ENCODE measurements at places on chromosomes 4 and X.

- no peak overlapping the region for H3K4me3 ChIP-seq
- no peak for DNase-seq
- no peak overlapping the region for H3K27ac ChIP-seq
- no peaks in the 10 kb centered on the region for H3K27me3 ChIP-seq
These were observed 118.8 kb downstream of the ZNF827 start for GRCh38 chr4:145819853-145820181.

- no peak overlapping the region for H3K4me3 ChIP-seq
- DNase-seq: no peak
- H3K4me1 ChIP-seq: no peaks in the 10 kb centered on the region
- no peak overlapping the region for H3K27ac ChIP-seq
- H3K27me3 ChIP-seq: no peaks in the 10 kb centered on the region
These were observed 26.4 kb upstream of the CLCN4 start for GRCh38 chrX:10130354-10130753.

GRCh38 chr4:99949999-99950912 is at the start of gene H2AZ1:
TSS of gene H2AZ1 (minus strand) at chr4:99950275. CDS start at chr4:99950170, 105 bp downstream.
- peak within 1 kb of the TSS; percentile 73 for H3K4me3 ChIP-seq
- peak; percentile 93 for DNase-seq
- peak within 1 kb of the TSS; percentile 95 for H3K27ac ChIP-seq
- H3K36me3 ChIP-seq: no peaks in the 10 kb centered on the region
- H3K27me3 ChIP-seq: no peaks in the 10 kb centered on the region

GRCh38 chr4:121977251-121978171 is 25.7 kb upstream of the TRPC3 start:
- no peaks in the 10 kb centered on the region for H3K4me1 ChIP-seq
- H3K27me3 ChIP-seq: no peaks in the 10 kb centered on the region
- no peaks in the 10 kb centered on the region for H3K36me3 ChIP-seq
- H3K4me3 ChIP-seq: no peak overlapping the region

GRCh38 chr4:152014280-152014679 is 253.5 kb upstream of the GATB start:
- H3K4me1 ChIP-seq: peaks cover 50% of the 10 kb centered on the region
- H3K27me3 ChIP-seq: no peaks in the 10 kb centered on the region
- H3K36me3 ChIP-seq: no peaks in the 10 kb centered on the region
- peak overlapping the region; percentile 19 for H3K27ac ChIP-seq
- no peak overlapping the region for H3K4me3 ChIP-seq

DNA sequence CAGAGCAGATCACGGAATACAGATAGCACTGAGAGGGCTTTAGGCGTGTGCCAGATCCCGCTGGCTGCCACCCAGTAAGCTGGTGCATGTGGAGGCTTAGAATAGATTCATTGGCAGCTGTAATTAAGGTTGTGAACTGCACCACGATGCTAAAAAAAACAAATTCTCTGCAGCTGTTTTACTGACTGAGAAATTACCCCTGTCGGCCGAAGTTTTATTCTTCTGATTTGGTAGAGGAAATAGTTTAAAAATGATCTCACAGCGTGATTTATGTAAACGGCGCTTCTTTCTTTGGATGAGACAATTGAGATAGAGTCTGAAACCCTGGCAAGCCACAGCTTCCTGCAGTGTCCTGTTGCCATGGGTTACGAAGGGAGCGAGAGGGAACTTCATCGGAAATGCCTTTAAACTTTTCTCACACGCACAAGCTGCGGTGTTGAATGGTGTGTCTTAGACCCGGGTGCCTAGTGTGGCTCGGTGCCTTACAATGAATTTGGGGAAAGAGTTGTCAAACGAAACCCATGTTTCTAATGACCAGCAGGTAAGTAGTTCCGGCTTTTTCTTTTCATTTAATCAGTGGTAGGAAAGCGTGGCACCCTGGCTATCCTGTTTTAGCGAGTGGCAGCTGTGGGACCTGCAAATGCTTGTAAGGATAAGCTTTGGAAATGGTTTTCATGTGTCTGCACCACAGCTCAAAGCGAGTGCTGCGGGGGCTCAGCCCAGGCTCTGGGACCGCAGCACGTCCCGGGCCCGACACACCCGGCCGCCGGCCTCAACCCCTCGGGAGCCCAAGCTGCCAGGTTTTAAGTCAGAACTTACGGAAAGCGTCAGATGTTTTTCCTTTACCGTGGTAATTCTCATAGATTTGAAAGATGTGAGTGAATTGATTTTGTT is 71.7 kb upstream of the HGFAC start:
- peak overlapping the region; percentile 63 for H3K4me3 ChIP-seq
- H3K27me3 ChIP-seq: no peaks in the 10 kb centered on the region

- no peaks in the 10 kb centered on the region for H3K36me3 ChIP-seq
- DNase-seq: no peak
- H3K27me3 ChIP-seq: peaks cover 13% of the 10 kb centered on the region
- peaks cover 8% of the 10 kb centered on the region for H3K4me1 ChIP-seq
These were observed 186.0 kb downstream of the CRLF2 start for GRCh38 chrX:1026263-1027015.

- no peaks in the 10 kb centered on the region for H3K27me3 ChIP-seq
- H3K4me1 ChIP-seq: peaks cover 47% of the 10 kb centered on the region
- H3K4me3 ChIP-seq: peak overlapping the region; percentile 62
- H3K27ac ChIP-seq: peak overlapping the region; percentile 79
- H3K36me3 ChIP-seq: no peaks in the 10 kb centered on the region
- no peak for DNase-seq
These were observed 10.9 kb downstream of the DLG3 start for GRCh38 chrX:70455366-70456202.

DNA sequence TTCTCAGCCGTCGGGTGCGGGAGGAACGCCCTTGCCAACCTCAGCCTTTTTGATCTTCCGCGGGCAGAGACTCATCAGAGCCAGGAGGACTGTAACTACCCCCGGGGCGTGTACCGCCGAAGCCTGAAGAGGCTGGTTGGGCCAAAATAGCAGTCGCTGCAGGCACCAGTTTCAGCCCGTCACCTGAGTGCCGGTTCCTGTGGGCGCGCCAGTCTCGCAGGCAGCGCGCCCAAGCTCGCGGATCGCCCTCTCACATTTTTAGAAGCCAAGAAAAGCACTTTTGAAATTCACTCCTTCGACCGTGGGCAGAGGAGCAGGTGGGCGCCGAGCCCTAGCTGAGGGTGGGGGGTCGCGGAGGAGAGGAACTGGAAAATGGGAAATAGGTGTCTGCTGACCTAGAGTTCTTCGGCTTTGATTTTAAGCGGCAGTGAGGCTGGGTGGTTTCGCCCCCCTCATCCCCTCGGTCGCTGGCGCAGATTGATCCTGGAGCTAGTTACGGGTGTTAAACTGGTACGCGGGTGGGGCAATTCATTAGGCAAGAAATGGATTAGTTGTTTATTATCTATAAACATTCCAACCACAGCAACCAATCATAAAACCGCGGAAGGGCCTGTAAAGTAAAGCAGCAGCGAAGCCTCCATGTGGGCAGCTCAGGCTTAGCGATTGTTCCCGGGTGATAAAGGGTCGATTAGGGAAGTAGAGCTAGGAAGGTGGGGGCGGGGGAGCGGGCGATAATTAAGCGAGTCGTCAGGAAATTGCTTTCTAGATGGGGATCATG is 69.2 kb downstream of the FBXO8 start:
- H3K4me1 ChIP-seq: peaks cover 41% of the 10 kb centered on the region
- H3K36me3 ChIP-seq: no peaks in the 10 kb centered on the region
- DNase-seq: no peak
- no peak overlapping the region for H3K4me3 ChIP-seq
- peaks cover 39% of the 10 kb centered on the region for H3K27me3 ChIP-seq

GRCh38 chr4:95124906-95125504 is 367.2 kb downstream of the BMPR1B start:
- no peaks in the 10 kb centered on the region for H3K36me3 ChIP-seq
- H3K27me3 ChIP-seq: no peaks in the 10 kb centered on the region
- H3K4me1 ChIP-seq: no peaks in the 10 kb centered on the region
- no peak for DNase-seq

DNA sequence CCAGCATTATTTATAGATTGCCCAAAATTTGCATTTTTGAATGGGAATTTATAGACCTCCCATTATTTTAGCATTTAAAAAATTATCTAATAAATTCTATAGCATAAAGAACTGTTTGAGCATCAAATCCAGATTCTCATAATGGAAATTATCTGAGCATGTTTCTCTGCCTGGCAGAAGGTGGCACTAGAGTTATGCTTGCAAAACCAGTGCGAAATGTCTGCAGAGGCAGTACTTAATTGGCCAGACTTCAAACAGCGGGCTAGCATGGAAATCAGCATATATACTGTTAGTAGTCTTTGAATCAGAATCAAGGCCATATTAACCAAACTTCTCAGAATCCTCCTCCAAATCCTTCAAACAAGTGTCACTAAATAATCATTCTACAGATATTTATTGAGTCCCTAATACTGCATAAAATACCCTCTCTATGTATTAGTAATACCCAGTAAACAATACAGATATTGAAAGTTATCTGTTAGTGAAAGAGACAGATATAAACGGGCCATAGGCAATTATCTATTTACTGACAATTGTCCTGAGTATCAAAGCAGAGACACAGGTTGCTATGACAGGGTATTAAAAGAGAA is 78.7 kb upstream of the DCLK2 start:
- no peaks in the 10 kb centered on the region for H3K27me3 ChIP-seq
- no peak for DNase-seq
- H3K4me3 ChIP-seq: no peak overlapping the region
- no peaks in the 10 kb centered on the region for H3K4me1 ChIP-seq

GRCh38 chr4:32199639-32200038 is 1479.5 kb downstream of the PCDH7 start:
- H3K27me3 ChIP-seq: no peaks in the 10 kb centered on the region
- DNase-seq: no peak
- H3K27ac ChIP-seq: no peak overlapping the region
- no peaks in the 10 kb centered on the region for H3K36me3 ChIP-seq

- no peak overlapping the region for H3K27ac ChIP-seq
These were observed 11.3 kb upstream of the PRDM8 start for GRCh38 chr4:80185787-80186548.

- H3K4me3 ChIP-seq: no peak overlapping the region
- DNase-seq: no peak
- no peaks in the 10 kb centered on the region for H3K4me1 ChIP-seq
These were observed 19.9 kb downstream of the AR start for GRCh38 chrX:67563469-67564448.

DNA sequence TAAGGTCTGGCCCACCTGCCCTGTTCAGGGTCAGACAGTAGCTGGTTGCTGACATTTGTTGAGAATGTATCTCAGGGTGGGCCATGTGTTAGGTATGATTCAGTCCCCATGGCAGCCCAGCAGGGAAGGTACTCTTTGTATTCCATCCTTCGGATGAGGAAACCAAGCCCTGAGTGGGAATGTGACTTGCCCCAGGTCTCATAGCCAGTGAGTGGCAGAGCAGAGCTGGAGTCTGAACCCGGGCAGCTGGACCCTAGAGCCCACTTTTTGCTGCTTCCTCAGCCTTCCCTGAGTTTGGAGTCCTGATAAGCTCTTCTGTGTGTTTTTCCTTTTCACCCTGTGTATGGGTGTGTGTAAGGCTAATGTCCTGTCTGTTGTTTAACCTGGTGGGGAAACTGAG is 21.6 kb upstream of the UBA1 start:
- H3K27me3 ChIP-seq: no peaks in the 10 kb centered on the region
- no peak overlapping the region for H3K4me3 ChIP-seq
- H3K27ac ChIP-seq: no peak overlapping the region

DNA sequence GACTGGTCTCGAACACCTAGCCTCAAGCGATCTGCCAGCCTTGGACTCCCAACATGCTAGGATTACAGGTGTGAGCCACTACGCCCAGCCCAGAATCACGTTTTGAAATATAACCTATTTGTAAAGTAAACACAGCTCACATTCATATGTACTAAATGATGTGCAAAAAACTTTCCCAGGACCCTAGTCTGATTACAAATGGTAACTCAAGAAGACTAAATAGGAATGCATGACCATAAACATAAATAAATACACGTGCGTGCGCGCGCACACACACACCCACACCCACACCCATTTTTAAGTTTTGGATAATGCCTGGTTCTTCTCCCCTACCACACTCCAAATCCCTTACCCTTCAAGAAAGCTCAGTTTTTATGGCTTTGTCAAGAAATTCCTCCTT is 163.9 kb downstream of the NR3C2 start:
- H3K4me1 ChIP-seq: no peaks in the 10 kb centered on the region
- no peaks in the 10 kb centered on the region for H3K27me3 ChIP-seq
- no peak for DNase-seq
- H3K36me3 ChIP-seq: no peaks in the 10 kb centered on the region
- no peak overlapping the region for H3K4me3 ChIP-seq

DNA sequence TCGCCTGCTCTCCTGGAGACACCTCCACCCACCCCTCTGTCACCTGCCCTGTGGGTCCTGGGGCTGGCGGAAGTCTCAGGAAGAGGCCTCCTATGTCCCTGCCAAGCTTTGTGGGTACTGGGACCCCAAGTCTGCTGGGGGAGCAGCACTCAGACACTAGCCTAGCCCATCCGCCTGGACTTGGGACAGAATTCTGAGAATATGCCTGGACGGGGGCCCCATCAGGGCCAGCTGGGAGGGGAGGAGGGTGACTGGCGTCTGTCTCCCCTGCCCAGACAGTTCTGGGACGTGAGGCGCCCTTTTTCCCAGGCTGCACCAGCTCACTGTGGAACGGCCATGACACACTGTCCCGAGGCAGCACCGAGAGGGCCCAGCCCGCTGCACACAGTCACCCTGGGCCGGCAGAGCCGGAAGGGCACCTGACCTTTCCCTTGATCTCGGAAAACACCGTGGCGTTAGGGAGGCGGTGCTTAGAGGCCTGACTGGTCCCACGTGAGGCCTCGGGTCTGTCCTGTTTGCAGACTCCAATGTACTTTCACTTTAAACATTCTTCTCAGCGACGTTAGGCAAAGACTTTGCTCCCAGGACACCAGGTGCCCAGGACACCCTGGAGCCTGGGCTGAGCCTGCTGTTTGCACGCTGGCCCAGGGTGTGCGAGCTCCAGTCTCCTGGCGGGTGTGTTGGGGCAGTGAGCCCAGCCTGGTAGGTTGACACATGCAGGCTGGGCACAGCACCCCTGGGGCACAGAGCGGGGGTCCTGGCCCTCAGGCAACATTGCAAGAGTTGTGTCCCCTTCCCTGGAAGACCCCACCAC is 700 bp downstream of the SLC26A1 start:
- no peak for DNase-seq
- no peaks in the 10 kb centered on the region for H3K4me1 ChIP-seq
- no peak overlapping the region for H3K27ac ChIP-seq
- H3K4me3 ChIP-seq: no peak overlapping the region
- H3K27me3 ChIP-seq: peaks cover 16% of the 10 kb centered on the region

DNA sequence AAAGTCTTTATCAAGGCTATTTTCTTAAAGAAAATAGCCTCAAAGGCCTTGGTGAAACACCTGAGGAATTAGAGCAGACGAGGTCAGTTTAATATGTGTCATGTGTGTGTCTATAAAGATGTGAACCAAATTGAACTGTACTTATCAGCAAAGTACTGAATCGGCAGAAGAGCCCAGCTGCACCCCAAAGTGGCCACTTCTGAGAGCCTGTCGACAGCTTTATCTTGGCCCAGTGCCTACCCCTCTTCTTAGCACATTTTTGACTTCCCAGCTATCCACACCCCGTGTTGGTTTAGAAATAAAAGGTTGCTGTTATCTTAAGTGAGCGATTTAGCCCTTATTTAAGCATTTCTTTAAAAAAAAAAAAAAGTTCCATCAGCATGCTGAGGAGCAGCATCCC is 329.7 kb downstream of the FBXW7 start:
- H3K4me1 ChIP-seq: no peaks in the 10 kb centered on the region
- DNase-seq: no peak
- no peaks in the 10 kb centered on the region for H3K36me3 ChIP-seq
- H3K27me3 ChIP-seq: peaks cover 2% of the 10 kb centered on the region
